Left lung (tissue), 14 donors: ENCODE measurements at places on chromosomes 16 and 17. TPM values are rescaled to one million over a fixed set of nuclear protein-coding genes. Genes with fewer than 3 reads are reported as not detected.

The TNFAIP1 gene
- 57.6 TPM for total RNA-seq

The SAMD14 gene
- total RNA-seq, result 10.2 TPM

The AGRP gene
- 1.5 TPM for total RNA-seq

The HSD3B7 gene
- 25.9 TPM for total RNA-seq

The MMP2 gene
- 300 TPM for total RNA-seq

The KRTAP1-5 gene
- total RNA-seq, result not detected

The ORAI3 gene
- total RNA-seq, result 20.7 TPM

The KRTAP3-1 gene
- not detected for total RNA-seq

The KRTAP4-3 gene
- total RNA-seq, result not detected

The CDRT15 gene
- not detected for total RNA-seq

- peak; percentile 30 for DNase-seq
Observed at GRCh38 chr16:21600031-21600773, 825 bp downstream of the METTL9 start.

- no peak for DNase-seq
Observed at GRCh38 chr17:75688209-75688825, 21.2 kb downstream of the SAP30BP start.

GRCh38 chr17:40374821-40375498 is 10.4 kb upstream of the GJD3 start:
- no peak for DNase-seq

- DNase-seq, result no peak
Observed at GRCh38 chr16:77763994-77764393, 24.4 kb upstream of the VAT1L start.

GRCh38 chr16:31351246-31351941 is 3.6 kb upstream of the ITGAX start:
- no peak for DNase-seq

- DNase-seq, result no peak
Observed at GRCh38 chr16:87063543-87063942, 253.6 kb downstream of the C16orf95 start.

- DNase-seq, result no peak
Observed at GRCh38 chr16:74625500-74626350, 18.8 kb upstream of the GLG1 start.

GRCh38 chr16:86052926-86053325 is 154.0 kb downstream of the IRF8 start:
- DNase-seq, result no peak

GRCh38 chr17:61368832-61369450 is 30.7 kb upstream of the TBX2 start:
- no peak for DNase-seq

- no peak for DNase-seq
Observed at GRCh38 chr16:21277045-21277926, 804 bp downstream of the CRYM start.

GRCh38 chr17:71203953-71204352 is 916.9 kb upstream of the SOX9 start:
- DNase-seq, result no peak

DNA sequence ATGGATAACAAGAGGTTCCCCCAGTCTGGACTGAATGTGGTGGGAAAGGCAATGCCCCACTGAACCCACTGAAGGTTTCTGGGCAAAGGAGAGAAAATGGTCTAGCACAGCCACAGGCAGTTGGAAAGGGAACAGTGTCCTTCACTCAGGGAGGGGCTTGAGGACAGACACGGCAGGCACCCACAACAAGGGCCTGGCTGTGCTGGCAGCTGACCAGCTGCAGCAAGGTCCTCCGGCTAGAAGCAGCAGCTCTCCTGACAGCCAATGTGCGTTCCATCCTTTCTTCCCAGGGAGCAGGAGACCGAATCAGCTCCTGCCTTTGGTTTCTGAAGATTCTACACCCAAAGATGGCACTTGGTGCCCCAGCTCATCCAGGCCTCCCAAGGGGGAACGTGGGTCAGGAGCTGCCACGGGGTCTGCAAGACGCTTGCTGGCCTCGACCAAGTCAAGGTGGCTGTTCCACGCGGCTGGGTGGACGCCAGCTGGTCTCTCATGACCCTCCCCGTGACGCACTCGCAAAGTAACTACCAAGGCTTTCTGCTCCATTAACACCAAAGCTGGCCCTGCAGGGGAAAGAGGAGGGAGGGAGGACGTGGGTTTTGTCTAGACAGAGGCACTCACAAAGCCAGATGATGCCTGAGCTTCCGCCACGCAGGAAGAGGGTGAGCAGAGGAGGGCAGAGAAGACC is 11.1 kb downstream of the ABR start:
- no peak for DNase-seq

- no peak for DNase-seq
Observed at GRCh38 chr17:74334393-74335039, 8.5 kb downstream of the KIF19 start.

- DNase-seq, result no peak
Observed at GRCh38 chr16:72921106-72921505, 126.8 kb downstream of the ZFHX3 start.

DNA sequence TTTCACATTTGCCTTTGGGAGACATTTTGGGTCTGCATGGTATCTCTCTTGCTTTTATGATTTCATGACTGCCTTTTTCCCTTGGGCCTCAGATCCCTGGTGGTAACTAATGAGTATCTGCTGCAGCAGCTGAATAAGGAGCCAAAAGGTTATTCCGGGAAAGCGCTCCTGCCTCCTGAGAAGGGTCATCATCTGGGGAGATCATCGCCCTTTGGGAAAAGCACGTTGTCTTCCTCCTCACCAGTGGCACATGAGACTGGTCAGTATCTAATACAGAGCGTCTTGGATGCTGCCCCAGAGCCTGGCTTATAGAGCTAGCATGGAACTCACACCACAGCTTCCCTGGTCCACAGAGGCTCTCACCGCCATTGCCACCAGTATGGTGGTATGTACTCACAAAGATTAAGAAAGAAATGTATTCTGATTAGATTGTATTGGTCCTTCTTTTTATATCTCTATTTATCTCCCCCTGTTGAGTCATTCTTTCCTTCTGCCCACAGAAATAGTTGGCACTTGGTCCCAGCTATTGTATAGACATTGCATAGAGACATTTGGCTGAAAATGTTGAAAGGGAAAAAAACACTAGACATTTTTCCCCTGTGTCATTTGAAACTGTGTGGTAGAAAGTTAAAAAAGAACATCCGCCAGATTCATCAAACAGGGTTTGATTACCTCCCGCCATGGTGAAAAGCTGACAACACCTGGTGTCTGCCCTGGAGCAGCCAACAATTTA is 8.4 kb downstream of the TPPP3 start:
- no peak for DNase-seq
